ENCODE measurements at places on chromosomes 11 and 22.

- DNase-seq = no peak
Observed at GRCh38 chr11:48029681-48030290, 49.4 kb downstream of the PTPRJ start.

GRCh38 chr11:128716661-128717210 is 22.9 kb downstream of the FLI1 start:
- no peak for DNase-seq

- DNase-seq = no peak
Observed at GRCh38 chr11:76637491-76638269, 32.9 kb downstream of the LRRC32 start.

DNA sequence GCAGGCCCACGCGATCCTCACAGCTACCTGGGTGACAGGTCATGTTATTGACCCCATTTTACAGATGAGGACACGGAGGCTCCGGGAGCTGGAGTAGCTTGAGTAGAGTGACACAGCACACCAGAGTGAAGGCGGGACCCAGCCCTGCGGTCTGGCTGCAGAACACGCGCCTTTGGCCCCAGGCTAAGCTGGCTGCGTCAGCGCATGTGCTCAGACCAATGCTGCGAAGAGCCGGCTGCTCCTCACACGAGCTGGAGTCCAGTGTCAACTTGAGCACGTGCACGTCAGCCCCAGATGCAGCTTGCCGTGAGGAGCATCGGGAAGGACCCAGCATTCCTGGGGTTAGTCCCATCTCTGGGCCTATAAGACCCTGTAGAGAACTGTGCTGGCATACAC is 49.9 kb downstream of the SCUBE1 start:
- DNase-seq = no peak

GRCh38 chr11:10941414-10941813 is 83.6 kb upstream of the ZBED5 start:
- peak; percentile 37 for DNase-seq

DNA sequence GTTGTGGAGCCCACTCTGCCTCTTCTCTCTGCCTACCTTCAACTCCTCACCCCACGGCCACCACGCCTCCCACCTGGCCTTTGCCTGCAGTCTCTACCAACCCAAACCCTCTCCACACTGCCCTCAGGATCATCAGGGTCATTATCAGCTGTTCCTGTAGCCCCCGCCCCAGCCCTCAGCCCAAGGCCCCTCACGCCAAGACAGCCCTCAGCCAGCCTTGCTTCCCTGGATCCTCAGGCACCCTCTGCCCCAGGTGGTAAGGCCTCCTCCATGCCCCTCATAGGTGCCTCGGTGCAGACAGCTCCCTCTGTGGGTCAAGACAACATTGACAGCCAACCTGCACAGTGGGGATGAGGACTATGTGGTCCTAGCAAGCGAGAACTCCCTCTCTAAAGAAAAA is 1.7 kb downstream of the SBF1 start:
- DNase-seq = no peak

- DNase-seq = no peak
Observed at GRCh38 chr11:61004761-61005181, 33.3 kb downstream of the CD6 start.

GRCh38 chr22:41286639-41287091 is 678 bp upstream of the RANGAP1 start:
- DNase-seq = no peak

DNA sequence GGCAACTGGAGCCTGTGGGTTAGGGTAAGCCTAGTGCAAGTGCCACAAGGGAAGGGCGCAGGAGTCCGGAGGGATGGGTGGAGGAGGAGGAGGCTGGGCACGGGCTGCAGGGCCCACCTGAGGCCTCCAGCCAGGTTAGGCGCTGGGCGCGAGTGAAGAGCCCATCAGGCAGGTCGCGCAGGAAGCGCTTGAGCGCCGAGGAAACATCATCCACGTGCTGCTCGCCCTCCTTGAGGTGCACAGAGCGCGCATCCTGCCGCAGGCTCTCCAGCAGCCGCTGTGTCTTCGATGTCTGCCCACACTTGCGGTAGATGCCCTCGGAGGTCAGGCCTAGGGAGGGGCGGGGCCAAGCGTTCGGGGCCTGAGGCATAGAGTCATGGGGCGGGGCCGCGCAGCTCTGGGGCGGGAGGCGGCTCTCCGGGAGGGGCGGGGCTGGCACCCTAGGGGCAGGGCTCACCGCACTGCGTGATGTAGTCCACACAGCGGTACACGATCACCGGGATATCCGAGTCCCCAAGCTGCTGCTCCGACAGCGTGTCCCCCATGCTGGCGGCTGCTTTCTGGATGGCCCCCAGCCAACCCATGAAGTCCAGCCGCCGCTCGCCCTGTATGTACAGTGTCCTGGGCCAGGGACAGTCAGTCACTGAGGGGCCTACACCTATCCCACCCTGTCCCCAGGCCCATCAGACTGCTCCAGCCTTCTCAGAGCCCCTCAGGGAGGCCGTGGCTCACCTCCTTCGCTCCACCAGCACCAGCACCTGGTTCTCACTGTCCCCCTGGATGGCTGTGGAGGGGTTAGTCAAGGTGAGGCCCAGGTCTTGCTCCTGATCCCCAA is 22.9 kb upstream of the PDE2A start:
- no peak for DNase-seq

DNA sequence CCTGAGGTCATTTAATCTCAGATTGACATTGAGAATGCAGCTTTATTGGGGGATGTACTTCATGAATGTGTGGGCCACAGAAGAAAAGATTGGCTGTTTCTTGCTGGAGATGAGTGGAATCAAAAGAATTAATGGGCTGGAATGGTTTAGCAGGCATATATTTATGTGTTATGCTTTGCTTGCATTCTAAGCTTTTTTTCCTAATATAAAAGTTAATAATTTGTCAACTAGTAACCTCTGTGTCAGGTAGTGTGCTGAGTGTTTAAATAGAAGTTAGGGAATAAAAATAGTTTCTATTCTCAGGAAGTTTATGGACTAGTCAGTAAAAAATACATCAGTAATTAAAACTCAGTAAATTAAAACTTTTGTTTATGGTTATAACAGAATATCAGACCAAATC is 67.4 kb upstream of the PRODH start:
- no peak for DNase-seq

DNA sequence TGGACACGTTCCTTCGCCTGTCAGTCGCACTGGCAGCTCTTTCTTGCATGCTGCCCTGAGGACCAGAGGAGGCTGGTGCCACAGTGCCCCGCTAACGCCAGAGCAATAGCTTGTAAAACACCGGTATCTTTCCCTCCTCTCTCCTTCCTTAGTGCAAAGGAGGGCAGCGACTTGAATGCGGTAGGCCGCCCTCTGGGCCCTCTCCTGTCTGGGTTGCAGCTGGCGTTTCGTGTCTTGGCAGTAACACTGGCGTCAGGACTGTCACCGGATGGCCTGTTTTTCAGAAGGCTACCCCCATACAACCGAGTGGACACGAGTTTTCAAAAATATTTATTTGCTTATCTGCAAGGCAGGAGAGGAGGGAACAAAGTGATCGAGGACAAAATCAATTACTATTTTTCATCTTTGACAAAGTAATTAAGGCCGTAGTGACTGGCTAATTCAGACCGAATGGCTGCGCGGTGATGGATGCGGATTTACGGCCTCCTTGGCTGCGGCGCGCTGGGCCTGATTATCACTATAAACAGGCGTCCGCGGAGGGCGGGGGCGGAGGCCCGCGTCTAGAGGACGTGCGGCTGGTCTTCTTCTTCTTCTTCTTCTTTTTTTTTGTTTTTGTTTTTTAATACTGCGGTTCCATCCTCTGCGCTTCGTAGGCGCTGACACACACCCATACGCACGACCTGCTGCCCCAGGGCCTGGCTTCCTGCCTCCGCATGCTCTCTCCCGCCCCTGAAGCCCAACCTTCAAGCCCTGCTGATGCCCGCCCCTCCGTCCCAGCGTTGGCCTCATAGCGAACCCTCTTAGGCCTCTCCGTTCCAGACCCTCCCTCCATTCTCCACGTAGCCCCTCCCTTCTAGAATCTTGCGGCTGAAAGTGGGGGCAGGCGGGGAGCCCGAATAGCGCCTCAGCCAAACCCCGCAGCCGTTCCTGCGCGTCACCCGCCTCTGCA is 2.9 kb upstream of the SLC6A5 start:
- no peak for DNase-seq

GRCh38 chr22:22210889-22211833 is 33.4 kb upstream of the VPREB1 start:
- no peak for DNase-seq

- DNase-seq = no peak
Observed at GRCh38 chr22:34814260-34815025, 251.5 kb upstream of the ISX start.

DNA sequence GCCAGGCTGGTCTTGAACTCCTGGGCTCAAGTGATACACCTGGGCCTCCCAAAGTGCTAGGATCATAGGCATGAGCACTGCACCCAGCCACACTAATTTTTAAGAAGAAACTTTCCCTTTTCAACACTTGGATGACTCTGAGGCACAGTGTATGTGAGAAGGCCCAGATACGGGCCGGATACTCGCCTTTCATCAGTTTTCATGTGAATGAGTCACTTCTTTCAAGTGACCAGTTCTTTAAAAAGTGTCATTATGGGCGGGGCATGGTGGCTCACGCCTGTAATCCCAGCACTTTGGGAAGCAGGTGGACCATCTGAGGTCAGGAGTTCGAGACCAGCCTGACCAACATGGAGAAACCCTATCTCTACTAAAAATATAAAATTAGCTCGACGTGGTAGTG is 120.8 kb downstream of the CTTN start:
- no peak for DNase-seq

All from putamen (tissue), 1 donor.